ENCODE measurements at places on chromosomes 4 and X.

DNA sequence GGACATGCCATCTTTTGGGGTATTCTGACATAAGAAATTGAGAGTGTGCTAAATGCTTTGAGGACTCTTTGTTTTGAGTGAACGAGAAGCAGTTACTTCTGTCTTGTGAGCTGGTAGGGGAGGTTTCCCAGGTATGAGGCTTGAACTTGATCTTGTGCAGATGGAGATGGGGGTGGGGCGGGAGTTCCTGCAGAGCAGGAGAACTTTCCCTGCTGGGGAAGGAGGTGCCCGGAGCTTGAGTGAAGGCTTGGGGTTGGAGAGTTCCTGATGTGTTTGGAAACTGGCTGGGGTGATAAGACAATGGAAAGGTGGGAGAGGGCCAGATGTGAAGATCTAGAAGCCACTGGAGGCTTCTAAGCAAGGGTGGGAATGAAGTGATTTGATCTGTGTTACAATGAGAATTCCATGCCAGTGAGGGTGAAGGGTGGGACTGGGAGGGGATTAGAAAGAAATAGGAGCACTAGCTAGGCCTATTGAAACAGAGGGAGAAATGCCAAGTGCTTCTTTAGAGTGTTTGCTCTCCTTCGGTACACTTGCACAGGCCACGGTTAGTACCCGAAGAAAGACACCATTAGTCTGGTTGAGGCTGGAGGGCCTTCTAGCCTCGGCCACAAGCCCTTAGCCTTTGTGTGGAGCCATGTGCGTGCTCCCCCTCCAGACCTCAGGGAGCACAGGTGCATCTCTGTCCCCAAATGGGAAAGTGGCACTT lies 103.5 kb upstream of the STOX2 start:
- DNase-seq = no peak

GRCh38 chr4:128427832-128428366 lies 140.3 kb upstream of the PGRMC2 start:
- no peak for DNase-seq

DNA sequence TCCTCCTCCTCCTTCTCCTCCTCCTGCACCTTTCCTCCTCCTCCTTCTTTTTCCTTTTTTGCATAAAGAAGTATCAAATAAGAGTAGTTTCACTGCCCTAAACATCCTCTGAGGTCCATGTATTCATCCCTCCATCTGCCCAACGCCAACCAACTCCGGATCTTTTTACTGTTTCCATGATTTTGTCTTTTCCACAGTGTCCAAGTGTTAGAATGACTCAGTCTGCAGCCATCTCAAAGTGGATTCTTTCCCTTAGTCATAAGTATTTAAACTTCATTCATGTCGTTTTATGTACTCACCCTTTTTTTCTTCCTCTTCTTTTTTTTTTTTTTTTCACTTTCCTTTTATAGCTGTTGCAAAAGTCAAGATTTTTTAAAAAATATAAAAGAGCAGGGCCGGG lies 12.9 kb downstream of the CSF2RA start:
- no peak for DNase-seq

DNA sequence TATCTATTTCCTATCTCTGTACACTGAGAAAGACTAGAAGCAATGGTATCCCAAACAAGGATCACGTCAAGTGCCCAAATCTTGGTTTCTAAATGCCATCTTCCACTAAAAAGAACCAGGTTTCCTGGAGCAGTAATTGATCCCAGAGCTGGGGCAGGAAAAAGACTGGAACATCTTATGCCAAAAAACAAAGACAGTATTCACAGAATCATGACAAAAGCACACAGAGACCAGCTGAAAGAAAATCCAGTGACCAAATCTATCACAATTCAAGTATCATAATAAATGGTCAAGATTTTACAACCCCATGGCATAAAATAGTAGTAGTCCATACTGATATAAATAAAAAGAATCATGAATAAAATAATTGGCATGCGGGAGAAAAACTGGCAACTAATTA lies 44.9 kb downstream of the CENPC start:
- no peak for DNase-seq

- no peak for DNase-seq
Measured at GRCh38 chr4:53508446-53508845, 82.8 kb downstream of the LNX1 start.

DNA sequence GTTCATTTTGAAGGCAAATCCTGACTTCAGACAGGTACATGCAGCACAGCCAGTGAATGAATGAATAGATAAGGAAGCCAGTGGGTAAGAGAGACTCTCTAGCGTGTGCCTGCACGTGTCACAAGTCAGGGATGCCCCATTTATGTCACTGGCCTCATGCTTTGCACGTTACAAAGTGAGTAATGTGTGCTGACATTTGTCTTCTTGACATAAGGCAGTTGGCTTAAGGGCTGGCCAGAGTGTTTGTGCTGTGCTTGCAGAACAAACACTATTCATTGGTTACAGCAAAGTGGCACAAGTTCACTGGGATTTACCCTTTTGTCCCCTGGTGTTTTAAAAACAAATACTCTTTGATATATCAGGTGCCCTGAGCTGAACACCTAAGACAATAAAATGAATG lies 55.9 kb downstream of the CRMP1 start:
- no peak for DNase-seq

GRCh38 chr4:77617203-77617602 lies 11.6 kb downstream of the CXCL13 start:
- DNase-seq = no peak

DNA sequence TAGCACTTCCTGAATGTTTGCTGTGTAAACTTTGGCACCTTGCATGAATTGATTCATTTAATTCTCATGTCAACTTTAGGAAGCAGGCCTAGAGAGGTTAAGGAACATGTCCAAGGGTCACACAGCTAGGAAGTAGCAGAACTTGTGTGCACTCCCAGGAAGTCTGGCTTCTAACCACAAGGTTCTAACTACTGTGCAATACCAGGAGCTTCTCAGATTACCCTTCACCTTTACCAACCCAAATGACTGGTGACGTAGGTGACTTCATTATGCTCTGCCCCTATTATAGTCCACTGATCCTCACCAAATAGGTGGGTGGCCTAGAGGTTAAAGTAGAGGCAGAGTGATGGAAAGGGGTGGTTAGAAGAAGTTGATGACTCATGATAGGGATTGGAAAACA lies 14.4 kb downstream of the AR start:
- DNase-seq = no peak

GRCh38 chr4:77703666-77704065 lies 98.0 kb downstream of the CXCL13 start:
- no peak for DNase-seq

GRCh38 chr4:85166318-85166717 lies 199.8 kb upstream of the WDFY3 start:
- DNase-seq = no peak

- DNase-seq = no peak
Measured at GRCh38 chrX:475926-476723, 89.4 kb upstream of the PPP2R3B start.

GRCh38 chrX:20729416-20729815 lies 462.7 kb upstream of the RPS6KA3 start:
- DNase-seq = no peak

GRCh38 chrX:147884958-147885357 lies 26.8 kb upstream of the FMR1 start:
- DNase-seq = no peak

All from stimulated activated CD8-positive, alpha-beta memory T cell treated with anti-CD3 and anti-CD28 coated beads, Interleukin-4, amount 100 ng/mL, for 4 hours (primary cell).